ENCODE measurements at places on chromosomes 5 and 9.
A peak's percentile ranks its signal among the peaks of the same experiment; 100 is the strongest.

- no peak for DNase-seq
These were observed 251.0 kb downstream of the DENND1A start for GRCh38 chr9:123678878-123679329.

- DNase-seq = peak; percentile 91
These were observed 433.7 kb downstream of the ENC1 start for GRCh38 chr5:74206579-74207550.

DNA sequence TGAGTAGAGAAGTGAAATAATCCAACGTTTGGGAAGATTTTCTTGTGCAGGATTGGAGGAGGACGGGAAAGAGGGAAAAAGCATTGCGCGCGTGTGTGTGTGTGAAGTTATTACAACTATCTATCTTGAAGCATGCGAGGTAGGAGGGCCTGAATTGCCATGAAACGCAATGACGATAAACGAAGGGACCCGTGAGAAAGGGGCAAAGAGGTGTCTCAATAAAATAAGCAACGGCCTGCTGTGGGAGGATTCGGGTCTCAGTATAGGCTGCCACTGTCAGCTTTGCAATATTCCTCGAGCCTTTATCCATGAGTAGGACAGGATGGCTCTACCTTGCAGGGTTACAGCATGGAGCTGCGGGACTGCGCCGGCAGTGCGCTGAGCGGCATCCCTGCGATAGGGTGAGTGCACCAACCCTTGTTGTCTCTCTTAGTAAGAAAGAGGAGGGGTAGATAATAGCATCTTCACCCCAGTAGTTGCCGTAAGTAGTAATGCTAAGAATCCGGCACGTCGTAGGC, 631 bp upstream of the RCL1 start:
- DNase-seq = peak; percentile 71

- DNase-seq = no peak
These were observed 184.2 kb downstream of the NSG2 start for GRCh38 chr5:174229514-174230370.

DNA sequence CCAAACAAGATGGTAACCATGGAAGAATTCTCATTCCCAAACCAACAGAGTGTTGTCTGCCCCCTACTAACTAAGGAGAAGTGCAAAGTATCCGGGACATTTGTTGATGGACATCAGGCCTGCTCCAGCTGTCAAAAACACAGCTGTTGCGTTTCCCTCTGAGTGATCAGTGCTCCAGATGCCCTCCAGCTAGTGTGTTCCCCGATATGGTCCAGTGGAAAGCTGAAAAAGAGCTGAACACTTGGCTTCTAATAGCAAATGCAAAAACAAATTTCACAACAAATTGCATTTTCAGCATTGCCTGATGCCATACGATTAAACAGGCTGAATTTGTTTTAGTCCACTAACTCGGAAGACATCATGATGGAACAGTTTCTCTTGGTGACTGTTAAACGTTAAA, 1398.7 kb downstream of the PTPRD start:
- no peak for DNase-seq
